ENCODE measurements at places on chromosomes 12 and 14.

- DNase-seq, result no peak
Measured at GRCh38 chr12:843609-844008, 91.2 kb downstream of the WNK1 start.

- DNase-seq, result no peak
Measured at GRCh38 chr12:114174326-114174725, 208.2 kb upstream of the RBM19 start.

DNA sequence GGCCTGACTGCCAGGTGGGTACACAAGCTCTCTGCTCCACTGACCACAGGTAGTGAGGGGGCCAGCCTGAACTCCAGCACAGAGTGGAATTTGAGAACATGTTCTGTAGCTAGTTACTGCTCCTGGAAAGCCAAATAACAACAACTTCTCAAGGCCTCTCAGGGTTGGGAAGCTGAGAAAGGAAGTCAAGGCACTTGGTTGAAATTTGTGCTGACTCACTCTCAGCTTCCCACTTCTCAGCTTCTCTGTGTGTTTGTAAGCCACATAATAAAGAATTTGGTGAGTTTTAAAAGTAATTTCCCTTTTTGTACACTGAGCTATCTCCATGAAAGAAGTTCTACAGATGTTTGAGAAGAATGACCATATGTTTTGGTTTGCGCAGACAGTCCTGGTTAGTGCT is 234.9 kb downstream of the KTN1 start:
- DNase-seq, result peak; percentile 86

DNA sequence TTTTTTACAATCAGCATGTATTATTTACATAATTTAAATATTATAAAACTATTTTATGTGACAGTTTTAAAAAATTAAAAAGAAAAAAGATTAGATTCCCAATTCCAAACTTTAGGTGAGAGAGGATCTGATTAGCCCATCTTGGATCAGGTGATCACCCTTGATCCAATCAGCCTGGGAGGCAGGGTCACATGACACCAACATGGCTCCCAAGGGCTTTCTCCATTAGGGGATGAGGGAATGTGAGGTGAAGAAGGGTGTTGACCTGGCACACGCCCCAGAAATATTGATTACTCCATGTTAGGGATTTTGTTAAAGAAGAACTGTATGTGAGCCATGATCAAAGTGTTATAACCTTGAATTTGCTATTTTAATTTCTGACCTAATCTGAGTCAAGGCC is 225.4 kb downstream of the RBM19 start:
- DNase-seq, result no peak

DNA sequence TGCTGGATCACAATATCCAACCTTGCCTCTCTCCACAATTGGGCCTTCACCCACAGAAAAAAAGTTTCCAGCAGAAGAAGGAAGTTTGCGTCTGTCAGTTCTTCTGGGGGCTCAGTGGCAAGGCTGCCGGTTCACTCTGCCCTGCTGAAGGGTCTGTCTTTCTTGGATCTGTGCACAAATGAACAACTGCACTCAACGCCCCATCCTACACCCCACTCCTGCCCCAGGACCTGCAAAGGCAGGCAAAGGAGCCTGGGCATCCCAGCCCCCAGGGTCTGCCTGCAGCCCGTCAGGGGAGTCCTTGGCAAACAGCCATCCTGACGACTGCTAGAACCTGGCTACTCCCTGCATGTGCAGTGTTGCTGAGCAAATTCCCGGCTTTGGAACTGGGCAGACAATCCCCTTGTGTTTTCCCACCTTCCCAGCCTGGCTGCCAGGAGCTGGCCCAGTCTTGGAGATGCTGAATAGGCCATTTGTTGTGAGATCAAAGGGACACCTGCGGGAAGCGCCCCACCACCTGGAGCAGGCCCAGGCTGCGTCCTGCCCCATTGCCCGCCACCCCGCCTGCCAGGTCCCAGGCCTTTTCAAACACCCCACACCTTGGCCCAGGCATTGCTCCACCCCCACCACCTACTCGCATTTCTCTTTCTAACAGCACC is 311.9 kb downstream of the BCL11B start:
- DNase-seq, result no peak

DNA sequence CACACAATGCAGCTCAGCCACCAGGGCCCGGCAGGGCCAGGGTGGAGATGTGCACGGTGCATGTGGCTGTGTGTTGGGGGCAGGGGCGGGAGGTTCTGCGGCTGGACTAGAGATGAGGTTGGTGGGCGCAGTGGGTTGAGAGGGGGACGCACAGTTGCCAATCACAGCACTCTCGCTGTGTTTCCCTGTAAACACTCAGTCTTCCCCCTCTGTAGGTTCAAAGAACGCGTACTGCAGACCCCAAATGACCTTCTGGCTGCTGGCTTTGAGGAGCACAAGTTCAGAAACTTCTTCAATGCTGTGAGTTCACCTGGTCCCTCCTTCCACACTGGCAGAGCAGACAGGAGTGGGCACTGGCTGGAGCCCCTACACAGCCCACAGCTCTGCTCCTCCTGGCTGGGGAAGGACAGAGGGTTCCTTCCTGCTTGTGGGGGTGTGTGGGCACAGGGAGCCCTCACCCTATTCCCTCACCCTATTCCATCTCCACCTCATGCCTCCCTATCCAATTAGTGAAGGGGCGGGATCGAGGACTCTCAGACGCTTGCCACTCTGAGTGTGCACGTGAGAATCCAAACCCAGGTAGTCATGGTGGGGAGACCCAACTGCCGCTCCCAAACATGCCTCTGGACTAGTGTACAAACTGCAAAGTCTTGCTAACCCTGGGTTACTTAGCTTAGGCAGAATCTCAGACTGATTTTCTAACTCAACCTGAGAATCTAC is 17.8 kb downstream of the OTUB2 start:
- no peak for DNase-seq

DNA sequence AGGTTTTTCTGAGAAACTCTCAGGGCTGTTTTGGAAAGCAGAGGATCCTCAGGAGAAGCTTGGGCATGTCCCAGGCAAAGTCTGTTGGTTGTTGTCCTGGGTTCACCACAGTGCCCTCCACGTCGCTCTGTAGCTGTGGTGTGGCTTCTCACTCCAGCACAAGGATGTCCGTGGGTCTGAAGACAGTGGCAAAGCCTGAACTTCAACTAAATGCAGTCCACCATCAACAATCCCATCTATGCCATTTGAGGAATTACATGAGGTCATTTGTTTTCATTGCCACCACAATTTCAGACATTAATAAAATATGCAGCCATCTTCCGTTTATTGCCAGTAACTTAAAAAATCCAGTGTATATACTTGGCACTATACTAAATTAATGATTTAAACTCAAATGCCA is 272.1 kb downstream of the LRIG3 start:
- DNase-seq, result no peak

GRCh38 chr12:42704810-42705401 is 115.4 kb upstream of the PRICKLE1 start:
- DNase-seq, result no peak

DNA sequence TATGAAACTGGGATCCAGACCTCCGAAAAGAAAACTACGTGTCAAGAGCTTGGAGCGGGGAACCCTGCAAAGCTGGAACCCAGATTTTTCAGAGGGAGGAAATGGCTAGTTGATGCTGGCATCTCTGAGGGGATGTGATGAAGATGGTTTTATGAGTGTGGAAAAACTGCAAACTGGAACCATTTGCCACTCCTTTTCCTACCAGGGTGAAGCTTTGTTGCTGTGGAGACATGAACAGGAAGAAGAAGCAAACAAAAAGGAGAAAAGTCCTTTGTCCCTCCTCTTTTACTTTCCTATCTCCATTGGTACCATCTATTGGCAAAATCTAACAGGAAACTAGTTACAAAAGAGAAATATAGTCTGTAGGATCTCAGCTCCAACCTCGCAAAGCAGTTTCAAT is 39.2 kb downstream of the CDK17 start:
- DNase-seq, result peak; percentile 4

GRCh38 chr14:34053666-34054065 is 102.8 kb upstream of the EGLN3 start:
- no peak for DNase-seq

GRCh38 chr14:54686871-54687749 is 120.2 kb downstream of the SAMD4A start:
- DNase-seq, result no peak

GRCh38 chr14:75282170-75282554 is 3.5 kb downstream of the FOS start:
- peak; percentile 55 for DNase-seq

GRCh38 chr12:802242-803120 is 50.1 kb downstream of the WNK1 start:
- no peak for DNase-seq

DNA sequence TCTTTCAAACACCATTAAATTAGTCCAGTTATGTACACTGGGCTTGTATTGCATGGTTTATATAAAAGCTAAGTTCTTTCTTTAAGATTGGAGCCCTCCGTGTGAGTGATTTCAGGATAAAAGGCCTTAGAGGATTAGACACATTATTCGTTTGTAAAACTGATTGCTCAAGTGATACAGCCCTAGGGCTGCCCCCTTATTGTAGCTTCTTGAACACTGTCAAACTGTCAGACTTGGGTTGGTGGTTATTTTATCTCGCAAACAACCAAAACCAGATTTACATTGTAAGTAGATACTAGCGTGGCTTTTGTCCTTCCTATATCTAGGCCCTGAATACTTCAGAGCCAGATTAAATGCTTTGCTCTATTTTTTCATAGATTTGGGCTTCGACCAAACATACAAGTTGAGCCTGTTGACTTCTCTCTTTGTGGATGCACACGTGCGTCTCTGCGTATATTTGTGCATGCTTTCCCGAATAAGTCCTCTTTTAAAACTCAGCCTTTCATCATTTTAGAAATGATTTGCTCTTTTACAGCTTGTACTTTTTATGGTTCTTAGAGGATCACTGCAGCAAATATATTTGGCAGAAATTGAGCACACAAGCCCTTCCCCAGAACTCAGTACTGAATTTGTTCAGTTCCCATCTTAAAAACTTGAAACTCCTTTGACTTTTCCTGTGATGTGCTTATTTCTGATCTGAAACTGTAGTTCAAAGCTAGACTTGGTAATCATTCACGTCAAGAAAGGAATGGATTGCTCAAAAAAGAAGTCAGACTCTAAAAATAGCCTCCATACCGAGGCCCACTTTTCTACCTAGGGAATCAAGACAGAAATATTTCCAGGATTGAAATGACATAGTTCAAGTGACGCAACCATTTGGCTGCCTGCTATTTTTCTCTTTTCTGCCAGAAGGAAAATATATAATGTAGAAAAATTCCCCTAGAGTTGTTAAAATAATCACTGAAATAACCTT is 129.5 kb downstream of the ETV6 start:
- no peak for DNase-seq

All from suppressor macrophage (primary cell).